ENCODE measurements at places on chromosomes 3 and 15.

DNA sequence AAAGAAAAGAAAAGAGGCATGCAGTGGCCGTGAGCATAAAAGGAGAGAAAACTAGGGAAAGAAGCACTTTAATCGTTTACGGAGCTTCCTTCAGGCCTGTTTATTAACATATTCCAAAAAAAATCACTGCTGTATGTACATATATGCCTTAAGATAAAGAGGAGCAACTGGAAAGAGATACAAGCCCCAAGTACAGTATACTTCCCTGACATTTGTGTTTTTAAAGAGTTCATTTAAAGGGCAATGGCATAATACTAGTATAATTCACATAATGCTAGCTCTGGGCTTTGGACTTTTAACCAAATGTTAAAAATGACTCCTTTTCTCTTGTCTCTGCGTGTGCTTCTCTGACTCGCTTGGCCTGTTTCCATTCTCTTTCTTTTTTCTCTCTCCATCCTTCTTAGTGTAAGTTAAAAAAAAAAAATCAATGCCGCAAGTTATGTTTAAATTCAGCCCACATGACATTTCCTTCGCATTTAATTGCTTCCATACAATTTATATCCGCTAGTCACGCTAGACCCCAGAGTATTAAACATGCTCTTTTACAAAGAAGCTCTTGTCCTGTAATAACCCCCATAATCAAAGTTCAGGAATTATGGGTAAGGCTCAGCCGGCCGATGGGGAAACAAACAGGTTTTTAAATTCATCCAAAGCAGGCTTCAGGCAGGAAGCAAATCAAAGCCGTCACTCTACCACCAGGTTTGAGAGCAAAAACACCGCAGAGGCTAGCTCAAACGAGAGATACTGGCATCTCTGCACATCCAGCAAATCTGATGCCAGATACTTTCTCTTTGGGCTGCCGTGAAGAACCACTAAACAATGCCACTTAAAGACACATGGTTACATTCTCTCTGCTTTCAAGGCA is 19.4 kb downstream of the WWTR1 start:
- H3K4me1 ChIP-seq = no peaks in the 10 kb centered on the region
- H3K36me3 ChIP-seq = no peaks in the 10 kb centered on the region
- DNase-seq = no peak
- H3K27me3 ChIP-seq = peaks cover 22% of the 10 kb centered on the region
- no peak overlapping the region for H3K27ac ChIP-seq

DNA sequence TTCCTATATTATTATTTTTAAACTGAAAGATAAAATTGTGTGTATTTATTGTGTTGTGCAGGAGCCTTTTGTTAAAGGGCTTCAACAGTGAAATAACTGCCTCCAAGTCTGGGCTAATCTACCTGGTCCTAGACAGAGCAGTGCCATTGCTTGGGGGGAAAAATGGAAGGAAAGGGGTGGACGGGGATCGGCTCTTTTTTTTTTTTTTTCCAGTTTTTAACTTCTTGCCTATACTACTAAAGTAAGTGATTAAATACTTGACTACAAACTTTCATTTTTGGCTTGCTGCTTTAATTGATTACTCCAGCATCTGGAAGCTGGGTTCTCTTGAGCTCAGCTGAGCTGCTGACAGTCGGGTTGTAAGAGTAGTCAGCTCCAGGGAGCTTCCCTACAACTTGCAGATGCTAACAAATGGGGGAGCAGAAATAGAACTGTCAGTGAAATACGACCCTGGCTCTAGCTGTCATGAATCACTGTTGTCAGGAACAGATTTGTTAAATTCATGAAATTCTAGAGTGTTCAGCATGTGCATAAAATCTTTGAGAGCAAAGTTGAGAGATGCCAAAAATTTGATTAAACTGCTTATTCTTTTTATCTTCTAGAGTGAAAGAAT is 276.7 kb downstream of the ROBO1 start:
- no peak overlapping the region for H3K4me3 ChIP-seq
- no peaks in the 10 kb centered on the region for H3K36me3 ChIP-seq

DNA sequence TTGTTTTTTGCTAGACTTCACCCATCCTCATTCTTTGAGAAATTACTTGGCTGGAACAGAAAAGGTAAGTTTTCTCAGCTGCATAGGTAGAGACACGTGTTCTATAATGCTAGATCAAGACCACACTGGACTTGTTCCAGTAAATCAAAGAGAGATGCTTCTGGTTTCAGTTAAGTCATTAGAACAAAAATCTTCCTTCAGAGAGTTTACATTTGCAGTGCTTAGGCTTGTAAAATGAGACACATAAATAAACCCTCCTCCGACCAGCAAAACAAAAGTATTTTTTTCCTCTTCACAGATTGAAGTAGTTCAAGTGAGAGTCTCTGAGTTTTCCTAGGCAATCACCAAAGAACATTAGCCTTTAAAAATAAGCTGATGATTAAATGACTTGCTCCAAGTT is 87.3 kb upstream of the PROK2 start:
- H3K4me1 ChIP-seq = peaks cover 39% of the 10 kb centered on the region
- H3K4me3 ChIP-seq = no peak overlapping the region
- H3K27me3 ChIP-seq = no peaks in the 10 kb centered on the region
- no peaks in the 10 kb centered on the region for H3K36me3 ChIP-seq
- H3K27ac ChIP-seq = peak overlapping the region; percentile 63
- DNase-seq = no peak

- no peak overlapping the region for H3K27ac ChIP-seq
- no peak for DNase-seq
- H3K4me1 ChIP-seq = no peaks in the 10 kb centered on the region
Measured at GRCh38 chr3:34152656-34153055, 354.2 kb downstream of the PDCD6IP start.

DNA sequence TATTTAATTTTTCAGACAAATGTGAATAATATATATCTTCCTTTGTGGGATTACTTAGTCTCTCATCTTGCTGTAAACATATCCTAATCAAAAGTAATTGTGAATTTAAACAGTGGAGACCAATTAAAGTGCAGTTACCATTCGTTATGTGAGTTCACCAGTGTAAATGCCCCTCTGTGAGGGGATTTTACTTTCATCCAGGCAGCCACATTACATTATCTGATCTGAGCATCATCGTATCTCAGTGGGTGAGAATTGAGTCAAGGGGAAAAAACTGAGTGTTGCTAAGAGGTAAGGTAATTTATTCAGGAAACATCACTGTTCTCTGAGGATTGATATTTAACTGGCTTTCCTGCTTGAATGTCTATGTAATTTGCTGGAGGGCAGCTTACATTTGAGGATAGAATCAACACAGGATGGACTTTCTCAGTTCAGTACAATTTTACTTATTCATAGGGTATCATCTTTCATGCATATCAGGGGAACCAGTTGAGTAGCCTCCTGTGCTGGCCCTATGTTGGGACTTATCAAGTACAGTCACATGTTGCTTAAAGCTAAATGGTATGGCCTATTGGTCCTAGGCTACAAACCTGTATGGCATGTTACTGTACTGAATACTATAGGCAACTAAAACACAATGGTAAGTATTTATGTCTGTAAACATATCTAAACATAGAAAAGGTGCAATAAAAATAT is 219.7 kb downstream of the CD47 start:
- H3K27ac ChIP-seq = peak overlapping the region; percentile 56
- no peak for DNase-seq
- H3K27me3 ChIP-seq = peaks cover 23% of the 10 kb centered on the region
- no peak overlapping the region for H3K4me3 ChIP-seq
- peaks cover 18% of the 10 kb centered on the region for H3K4me1 ChIP-seq

- H3K36me3 ChIP-seq = peaks cover 37% of the 10 kb centered on the region
- H3K4me3 ChIP-seq = peak overlapping the region; percentile 99
- H3K27me3 ChIP-seq = no peaks in the 10 kb centered on the region
- peaks cover 48% of the 10 kb centered on the region for H3K4me1 ChIP-seq
Measured at GRCh38 chr3:11642431-11643191, 1.1 kb downstream of the VGLL4 start.

- H3K27me3 ChIP-seq = no peaks in the 10 kb centered on the region
- H3K36me3 ChIP-seq = no peaks in the 10 kb centered on the region
- no peak overlapping the region for H3K27ac ChIP-seq
- no peak overlapping the region for H3K4me3 ChIP-seq
- H3K4me1 ChIP-seq = no peaks in the 10 kb centered on the region
- no peak for DNase-seq
Measured at GRCh38 chr3:5699313-5699712, 511.8 kb downstream of the EDEM1 start.

- peaks cover 10% of the 10 kb centered on the region for H3K4me1 ChIP-seq
- no peaks in the 10 kb centered on the region for H3K36me3 ChIP-seq
- DNase-seq = no peak
- no peaks in the 10 kb centered on the region for H3K27me3 ChIP-seq
- no peak overlapping the region for H3K4me3 ChIP-seq
Measured at GRCh38 chr15:74053517-74053916, 28.8 kb downstream of the GOLGA6A start.

DNA sequence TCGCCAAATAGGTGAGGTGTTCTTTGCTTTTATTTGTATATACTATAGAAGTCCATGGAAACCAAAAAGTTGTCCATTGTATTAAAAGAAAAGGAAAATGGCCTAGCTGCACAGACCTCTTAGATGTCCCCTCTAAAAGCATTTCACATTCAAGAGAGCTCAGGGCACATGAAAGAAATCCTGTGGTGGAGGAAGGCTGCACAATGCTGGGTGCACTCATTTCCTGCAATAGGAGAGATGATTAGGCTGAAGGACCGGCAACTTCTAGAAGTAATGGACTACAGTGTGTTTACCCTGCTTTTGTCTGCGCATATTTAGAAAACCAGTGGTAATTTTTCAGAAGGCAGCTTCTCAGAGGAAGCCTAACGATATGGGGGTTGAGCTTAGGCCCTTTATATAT is 25.4 kb downstream of the PPM1L start:
- H3K27ac ChIP-seq = no peak overlapping the region
- no peaks in the 10 kb centered on the region for H3K4me1 ChIP-seq
- no peaks in the 10 kb centered on the region for H3K36me3 ChIP-seq
- H3K4me3 ChIP-seq = no peak overlapping the region

DNA sequence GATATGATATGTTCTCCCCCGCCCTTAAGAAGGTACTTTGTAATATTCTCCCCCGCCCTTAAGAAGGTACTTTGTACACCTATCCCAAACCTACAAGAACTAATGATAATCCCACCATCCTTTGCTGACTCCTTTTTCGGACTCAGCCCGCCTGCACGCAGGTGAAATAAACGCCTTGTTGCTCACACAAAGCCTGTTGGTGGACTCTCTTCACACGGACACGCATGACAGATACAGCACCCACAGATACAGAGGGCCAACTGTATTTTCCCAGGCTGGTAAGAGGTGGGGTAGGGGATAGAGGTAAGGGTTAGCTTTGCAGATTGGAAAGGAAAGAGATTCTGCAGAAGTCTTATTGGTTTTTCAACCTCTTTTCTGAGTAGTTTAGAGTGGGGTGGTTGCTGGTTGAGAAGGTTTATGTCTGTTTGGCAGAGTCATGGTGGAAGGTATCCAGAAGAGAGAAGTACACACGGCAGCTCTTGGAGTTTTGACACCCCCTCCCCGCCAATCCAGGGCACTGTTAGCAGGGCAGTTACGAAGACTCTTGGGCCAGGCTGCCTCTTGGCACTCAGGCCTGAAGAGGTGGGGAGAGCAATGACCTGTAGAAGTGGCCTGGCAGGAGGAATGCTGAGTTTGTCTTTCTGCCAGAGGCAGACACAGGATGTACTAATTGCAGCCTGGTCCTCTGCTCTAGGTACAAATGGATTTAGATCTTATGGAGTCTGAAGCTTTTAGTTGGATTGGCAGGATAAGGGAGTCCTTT is 36.0 kb upstream of the IDH2 start:
- H3K27me3 ChIP-seq = no peaks in the 10 kb centered on the region
- no peak overlapping the region for H3K27ac ChIP-seq
- H3K4me3 ChIP-seq = no peak overlapping the region
- H3K36me3 ChIP-seq = no peaks in the 10 kb centered on the region

DNA sequence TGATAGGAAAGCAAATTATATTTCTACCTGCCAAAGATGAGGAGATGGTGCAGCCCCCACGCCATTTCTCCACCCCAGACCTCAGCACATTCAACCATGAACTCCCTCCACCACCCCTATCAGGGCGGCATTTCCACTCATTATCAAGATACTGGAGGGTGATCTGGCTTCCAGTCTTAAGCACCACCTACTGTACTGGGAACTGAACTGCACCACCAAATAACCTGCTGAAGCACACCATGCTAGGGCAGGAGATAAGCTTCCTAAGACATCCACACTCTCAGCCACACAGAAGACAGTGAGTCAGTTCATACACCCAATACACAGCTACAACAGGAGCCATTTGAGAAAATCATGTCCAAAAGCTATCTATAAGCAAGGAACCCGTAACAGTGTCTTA is 98.8 kb downstream of the FGF7 start:
- H3K4me3 ChIP-seq = no peak overlapping the region
- no peaks in the 10 kb centered on the region for H3K36me3 ChIP-seq
- DNase-seq = no peak
- peaks cover 13% of the 10 kb centered on the region for H3K27me3 ChIP-seq

DNA sequence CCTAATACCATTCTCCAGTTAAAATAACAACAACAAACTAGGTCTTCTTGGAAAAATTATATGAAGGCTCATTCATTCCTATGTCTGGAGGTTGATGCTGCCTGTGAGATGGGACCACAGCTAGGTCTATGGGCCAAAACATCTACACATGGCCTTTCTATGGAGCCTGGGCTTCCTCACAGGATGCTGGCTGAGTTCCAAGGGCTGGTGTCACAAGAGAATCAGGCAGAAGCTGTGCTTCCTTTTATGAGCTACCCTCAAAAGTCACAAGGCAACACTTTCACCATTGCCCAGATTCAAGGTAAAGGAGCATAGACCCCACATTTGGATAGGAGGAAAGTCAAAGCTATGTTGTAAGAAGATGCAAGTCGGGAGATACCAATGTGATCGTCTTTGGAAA is 4.6 kb upstream of the RTP2 start:
- H3K4me1 ChIP-seq = no peaks in the 10 kb centered on the region
- H3K4me3 ChIP-seq = no peak overlapping the region
- H3K27ac ChIP-seq = no peak overlapping the region
- H3K27me3 ChIP-seq = no peaks in the 10 kb centered on the region

GRCh38 chr3:27040674-27041073 is 328.5 kb downstream of the NEK10 start:
- no peaks in the 10 kb centered on the region for H3K27me3 ChIP-seq
- DNase-seq = no peak
- H3K4me3 ChIP-seq = no peak overlapping the region
- no peaks in the 10 kb centered on the region for H3K36me3 ChIP-seq
